NCI-H524 (cell line): ENCODE measurements at places on chromosomes 16 and 17.

DNA sequence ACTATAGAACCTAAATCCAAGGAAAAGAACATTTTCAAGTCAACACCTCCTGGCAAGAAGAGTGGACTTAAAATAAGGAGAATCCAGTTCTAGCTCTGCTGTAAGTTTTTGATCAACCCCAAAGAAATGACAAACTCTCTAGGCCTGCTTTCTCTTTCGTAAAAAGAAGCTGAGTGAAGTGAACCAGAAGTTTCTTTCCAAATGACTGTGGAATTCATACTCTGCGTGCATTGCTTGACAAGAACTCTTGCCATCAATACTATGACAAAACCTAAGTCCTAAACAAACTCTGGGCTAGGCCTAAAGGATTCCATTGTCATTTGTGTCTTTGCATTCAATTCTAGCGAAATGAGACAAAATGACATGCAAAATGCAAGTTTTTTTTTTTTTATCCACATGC, 187.5 kb upstream of the SOX9 start:
- DNase-seq: no peak

DNA sequence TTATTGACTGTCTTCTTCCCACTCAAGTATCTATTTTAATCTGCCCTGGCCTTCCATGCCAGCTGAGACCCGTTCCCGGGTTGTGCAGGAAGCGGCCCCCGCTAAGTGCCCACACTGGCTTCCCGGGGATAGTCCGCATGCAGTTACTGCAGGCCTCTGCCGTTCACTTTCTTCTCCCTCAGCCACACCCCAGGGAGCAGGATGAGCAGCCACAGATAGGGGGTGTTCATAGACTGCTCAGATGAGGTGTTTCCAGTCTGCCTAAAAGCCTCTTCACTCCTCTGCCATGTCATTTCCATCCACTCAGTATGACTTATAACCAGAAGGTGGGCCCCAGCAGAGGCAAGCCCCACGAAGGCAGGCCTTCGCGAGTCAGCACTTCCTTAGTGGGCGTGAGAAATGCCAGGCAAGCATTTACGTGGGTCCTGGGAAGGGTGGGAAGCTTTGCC, 7.7 kb downstream of the MED9 start:
- DNase-seq: peak; percentile 62

DNA sequence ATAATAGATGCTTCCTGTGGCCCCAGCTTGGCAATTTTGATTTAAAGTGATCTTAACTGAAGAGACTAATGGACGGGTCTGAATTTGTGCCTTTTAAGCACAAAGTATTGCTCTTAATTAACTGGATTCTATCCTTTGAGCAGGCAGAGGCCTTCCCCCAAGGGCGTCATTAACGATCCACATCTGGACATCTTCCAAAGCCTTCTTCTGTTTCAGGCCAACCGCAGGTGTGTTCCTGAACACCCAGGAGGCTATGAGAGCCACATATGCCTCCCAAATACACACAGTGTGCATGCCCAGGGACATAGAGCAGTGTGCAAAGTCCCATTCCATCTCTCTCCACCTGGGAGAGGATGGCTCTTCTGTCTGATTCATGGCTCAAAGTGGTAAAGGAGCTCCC, 42.3 kb downstream of the MAPT start:
- peak; percentile 70 for DNase-seq

GRCh38 chr17:68346448-68346847, 55.2 kb downstream of the ARSG start:
- DNase-seq: no peak

DNA sequence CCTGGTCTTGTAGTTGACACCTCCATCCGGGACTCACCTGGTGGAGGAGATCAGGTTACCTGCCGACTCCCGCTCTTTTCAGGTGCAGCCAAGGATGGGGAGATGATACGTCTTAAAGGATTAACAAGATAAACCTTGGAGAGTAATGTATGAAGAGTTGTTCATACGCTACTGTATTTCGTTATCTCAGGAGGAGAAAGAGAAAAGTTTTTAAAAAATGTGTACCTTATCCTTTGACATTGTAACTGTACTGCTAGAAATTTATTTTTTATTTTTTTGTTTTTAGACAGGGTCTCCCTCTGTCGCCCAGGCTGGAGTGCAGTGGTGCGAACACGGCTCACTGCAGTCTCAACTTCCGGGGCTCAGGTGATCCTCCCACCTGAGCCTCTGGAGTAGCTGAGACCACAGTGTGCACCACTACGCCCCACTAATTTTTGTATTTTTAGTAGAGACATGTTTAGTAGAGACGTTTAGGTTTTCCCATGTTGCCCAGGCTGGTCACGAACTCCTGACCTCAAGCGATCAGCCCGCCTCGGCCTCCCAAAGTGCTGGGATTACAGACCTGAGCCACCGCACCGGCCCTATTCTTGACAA, 764 bp upstream of the SMURF2 start:
- DNase-seq: peak; percentile 13

- DNase-seq: no peak
Measured at GRCh38 chr17:3039736-3040135, 23.7 kb downstream of the OR1D5 start.

- no peak for DNase-seq
Measured at GRCh38 chr17:1492249-1493206, at the start of gene MYO1C. Gene MYO1C (minus strand): TSS chr17:1492686. CDS start chr17:1492487, 199 bp downstream.

- DNase-seq: peak; percentile 62
Measured at GRCh38 chr17:79702034-79702433, 28.7 kb upstream of the ENPP7 start.

GRCh38 chr17:41284546-41284945, 9.0 kb downstream of the KRTAP9-7 start:
- no peak for DNase-seq

GRCh38 chr17:79622776-79623175, 11.9 kb upstream of the RBFOX3 start:
- no peak for DNase-seq

GRCh38 chr16:89582614-89583196, 7.1 kb downstream of the CPNE7 start:
- no peak for DNase-seq

DNA sequence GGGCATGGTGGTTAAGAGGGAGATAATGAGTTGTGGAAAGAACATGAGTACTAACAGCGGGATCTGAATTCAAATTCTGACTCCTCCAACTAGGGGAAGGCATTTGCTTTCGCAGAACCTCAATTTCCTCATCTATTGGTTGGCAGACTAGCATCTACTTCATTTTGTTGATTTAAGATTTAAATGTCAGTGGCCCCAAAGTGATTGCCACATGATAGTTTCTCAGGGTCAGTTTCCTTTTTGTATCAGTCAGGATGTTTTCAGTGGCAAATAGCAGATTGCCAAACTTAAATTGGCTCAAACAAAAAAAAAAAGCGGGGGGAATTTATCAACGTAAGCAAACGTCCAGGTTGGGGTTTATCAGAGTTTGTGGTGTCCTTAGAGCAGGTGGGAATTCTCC, 25.1 kb upstream of the NOS2 start:
- DNase-seq: no peak

DNA sequence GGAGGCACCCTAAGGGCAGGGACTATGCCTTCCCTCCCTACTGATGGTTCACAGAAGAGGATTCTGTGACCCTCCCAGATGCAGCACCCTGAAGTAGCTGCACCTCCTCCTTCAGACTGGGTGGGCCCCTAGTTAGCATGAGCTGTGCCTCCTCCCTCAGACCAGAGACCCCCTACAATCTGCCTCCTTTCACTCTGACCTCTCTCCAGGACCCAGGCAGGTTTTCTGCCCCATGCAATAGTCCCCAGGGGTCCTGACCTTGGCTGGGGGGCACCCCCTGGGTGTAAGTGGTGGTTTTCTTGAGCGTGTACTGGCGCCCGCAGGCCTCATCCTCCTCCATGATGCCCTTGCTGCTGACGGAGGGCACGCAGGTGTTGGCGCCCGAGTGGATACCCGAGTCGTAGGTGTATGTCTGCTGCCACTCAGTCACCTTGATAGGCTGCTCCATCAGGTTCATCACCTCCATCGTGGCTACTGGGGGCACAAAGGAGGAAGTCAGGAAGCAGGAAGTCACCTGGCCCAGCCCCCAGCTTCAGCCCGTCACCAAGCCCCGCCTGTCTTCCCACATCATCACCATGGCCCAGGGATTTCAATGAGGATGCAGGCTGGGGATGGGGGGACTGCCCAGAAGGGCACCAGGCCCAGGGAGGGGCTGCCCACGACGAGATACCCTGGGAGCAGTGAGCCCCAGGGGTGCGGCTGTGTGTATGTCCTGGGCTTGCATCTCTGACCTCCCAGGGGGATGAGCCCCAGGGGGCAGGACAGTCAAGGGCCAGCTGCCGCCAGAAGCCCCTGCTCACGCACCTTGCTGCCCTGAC, 14.9 kb downstream of the JUP start:
- DNase-seq: no peak

GRCh38 chr17:50976951-50977472, 110.9 kb upstream of the TOB1 start:
- no peak for DNase-seq

GRCh38 chr16:1377406-1378010, 25.8 kb downstream of the GNPTG start:
- DNase-seq: no peak

DNA sequence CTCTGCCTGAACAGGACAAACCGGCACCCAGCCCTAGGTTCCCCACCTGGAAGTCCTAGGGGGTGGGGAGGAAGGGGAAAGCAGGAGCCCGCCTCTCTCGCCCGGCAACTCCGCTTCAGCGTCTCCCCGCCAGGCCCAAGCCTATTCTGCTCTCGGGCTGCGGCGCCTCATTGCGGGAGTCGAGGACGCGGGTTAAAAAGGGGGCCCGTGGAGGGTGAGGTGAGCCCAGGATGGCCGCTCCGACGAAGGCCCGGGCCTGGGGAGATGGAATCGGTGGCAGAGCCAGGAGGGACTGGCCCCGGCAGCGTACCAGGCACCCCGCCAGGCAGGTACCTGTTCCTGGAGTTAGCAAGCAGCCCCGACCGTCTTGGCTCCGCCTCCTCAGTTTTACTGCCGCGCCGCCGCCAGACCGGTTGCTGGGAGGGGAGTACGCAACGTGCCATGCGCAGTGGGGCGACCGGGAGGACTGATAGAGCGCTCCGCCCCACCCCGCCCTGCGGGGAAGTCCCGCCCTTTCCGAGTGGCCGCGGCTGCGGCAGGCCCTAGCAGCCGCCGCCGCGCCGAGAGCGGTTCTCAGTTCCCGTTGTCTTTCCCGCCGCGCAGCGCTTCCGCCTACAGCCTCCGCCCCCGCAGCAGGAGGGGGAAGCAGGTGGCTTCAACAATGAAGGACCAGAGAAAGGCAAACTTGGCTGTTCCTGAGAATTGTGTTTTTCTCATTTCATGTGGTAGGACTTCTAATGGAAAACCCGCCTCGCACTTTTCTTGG, at the start of gene STRADA:
STRADA (minus strand) TSS at position 392 of the 766 bp plus-strand sequence. CDS start 13,430 bp downstream, outside the sequence.
- peak; percentile 98 for DNase-seq

- DNase-seq: no peak
Measured at GRCh38 chr16:82881516-82881915, 254.7 kb downstream of the CDH13 start.

- no peak for DNase-seq
Measured at GRCh38 chr16:49483651-49484450, 110.2 kb downstream of the C16orf78 start.

- no peak for DNase-seq
Measured at GRCh38 chr16:89137666-89138512, 33.7 kb upstream of the CDH15 start.

- no peak for DNase-seq
Measured at GRCh38 chr16:22732400-22732799, 81.6 kb upstream of the HS3ST2 start.

- peak; percentile 58 for DNase-seq
Measured at GRCh38 chr17:57986841-57987580, 1.0 kb downstream of the VEZF1 start.

DNA sequence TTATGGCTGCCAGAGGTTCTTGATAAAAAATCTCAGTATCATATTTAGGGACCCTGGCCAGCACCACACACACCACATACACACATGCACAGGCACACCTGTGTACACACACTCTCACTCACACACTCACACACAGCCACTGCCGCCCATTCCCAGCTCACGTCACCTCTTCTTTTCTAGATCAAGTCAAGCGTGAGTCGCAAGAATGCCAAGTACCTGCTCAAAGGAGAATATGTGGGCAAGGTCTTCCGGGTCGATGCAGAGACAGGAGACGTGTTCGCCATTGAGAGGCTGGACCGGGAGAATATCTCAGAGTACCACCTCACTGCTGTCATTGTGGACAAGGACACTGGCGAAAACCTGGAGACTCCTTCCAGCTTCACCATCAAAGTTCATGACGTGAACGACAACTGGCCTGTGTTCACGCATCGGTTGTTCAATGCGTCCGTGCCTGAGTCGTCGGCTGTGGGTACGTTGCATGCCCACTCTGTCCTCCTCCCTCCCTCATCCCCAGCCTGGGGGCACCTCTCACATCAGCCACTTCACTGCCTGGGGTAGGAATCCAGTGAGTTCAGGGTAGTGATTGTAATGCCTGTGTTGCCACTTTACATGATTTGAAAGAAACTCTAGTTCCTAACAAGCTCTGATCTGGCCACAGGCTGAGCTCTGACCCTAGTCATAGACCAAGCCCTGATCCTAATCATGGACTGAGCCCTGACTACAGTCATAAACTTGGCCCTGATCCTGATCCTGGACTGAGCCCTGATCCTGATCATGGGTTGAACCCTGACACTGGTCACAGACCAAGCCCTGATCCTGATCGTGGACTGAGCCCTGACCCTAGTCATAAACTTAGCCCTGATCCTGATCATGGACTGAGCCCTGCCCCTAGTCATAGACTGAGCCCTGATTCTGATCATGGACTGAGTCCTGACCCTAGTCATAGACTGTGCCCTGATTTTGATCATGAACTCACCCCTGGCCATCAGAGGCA, 20.4 kb downstream of the CDH5 start:
- DNase-seq: no peak

DNA sequence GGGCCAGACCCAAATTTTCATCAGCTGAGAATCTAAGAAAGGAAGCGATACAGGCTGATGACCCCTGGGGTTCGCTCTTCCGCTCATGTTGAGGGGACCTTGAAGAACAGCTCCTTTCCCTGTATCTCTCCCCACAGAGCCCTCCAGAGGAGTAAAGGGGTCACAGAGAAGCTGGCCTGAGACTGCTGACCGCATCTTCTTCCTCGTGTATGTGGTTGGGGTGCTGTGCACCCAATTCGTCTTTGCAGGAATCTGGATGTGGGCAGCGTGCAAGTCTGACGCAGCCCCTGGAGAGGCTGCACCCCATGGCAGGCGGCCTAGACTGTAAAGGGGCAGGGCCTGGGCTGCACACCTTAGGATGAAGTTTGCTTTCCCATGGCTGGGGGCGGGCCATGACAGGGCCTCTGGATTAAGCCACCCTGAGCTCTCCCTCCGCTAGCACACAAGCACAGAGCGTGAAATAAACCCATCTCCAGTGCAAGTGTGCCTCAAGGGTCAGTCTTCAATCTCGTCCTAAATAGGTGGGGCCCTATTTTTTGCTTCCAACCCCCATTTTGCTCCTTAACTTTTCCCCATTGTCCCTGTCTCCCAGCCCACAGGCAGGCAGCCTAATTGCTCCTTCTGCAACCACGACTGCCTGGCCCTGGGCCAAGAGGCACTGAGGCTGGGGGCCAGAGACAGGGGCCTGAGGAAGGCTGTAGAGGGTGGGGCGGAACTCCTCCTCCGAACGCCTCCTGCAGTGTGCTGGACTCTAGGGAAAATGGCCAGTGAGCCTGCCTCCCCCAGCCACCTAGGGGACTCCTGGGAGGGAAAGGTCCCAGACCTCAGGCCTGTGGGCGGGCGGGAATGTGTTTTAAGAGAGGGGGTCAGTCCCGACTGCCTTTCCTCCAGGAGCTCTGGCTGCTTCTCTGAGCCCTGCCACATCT, 3.6 kb downstream of the ZACN start:
- DNase-seq: no peak
